ENCODE measurements at places on chromosomes 4 and X.

DNA sequence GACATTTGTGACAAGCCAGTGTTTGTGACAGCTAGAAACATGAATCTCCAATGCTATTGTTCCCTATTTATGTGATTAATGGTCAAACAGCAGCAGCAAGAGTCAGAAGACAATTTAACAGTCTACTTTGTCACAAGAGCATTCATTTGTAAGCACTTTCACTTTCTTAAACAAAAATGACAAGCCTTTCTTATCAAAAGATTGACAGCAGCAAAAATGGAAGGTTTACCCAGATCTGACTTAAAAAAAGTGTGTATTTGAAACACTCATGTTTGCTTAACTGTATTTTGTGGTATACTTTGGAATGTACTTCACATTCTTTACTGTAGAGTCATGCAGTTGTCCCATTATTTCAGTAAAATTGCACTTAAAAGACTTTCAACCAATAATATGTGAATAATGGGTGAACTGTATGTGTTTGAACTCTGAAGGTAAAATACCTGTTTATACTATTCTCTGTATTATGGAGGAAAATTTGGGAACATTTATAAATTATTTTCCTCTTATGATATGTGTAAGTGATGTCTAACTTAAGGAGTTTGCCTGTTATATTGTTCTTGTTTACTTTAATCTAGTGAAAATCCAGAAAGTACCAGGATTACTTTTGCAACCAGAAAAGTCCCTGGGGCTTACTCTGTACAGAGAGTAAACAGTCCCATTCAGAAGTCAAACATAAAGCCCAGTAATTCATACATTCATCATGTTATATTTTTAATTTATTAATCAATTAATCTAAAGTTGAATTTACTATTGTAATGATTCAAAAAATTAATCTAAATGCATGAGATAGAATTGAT, 314.9 kb upstream of the TRAM1L1 start:
- no peak for DNase-seq

GRCh38 chr4:144948009-144948408, 150.0 kb downstream of the ANAPC10 start:
- DNase-seq: no peak

- DNase-seq: no peak
These were observed 291.1 kb downstream of the KLHL4 start for GRCh38 chrX:87808576-87809243.

DNA sequence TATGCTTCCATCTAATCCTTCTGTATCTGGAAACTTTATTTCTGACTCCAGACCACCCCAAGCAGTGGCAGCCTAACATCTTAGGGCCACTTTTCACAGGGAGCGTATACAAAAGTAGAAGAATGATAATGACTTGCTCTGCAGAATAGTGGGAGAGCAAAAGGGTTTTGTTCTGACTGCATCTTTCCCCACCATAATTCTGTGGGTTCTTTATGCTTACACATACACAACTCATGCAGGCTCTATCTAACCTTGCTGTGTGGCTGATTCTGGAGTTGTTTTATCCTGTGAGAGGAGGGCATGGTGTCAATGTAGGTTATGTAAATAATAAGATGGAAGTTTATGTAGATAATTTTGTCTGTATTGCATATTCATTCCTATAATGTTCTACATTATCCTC, 42.4 kb upstream of the NDNF start:
- no peak for DNase-seq

DNA sequence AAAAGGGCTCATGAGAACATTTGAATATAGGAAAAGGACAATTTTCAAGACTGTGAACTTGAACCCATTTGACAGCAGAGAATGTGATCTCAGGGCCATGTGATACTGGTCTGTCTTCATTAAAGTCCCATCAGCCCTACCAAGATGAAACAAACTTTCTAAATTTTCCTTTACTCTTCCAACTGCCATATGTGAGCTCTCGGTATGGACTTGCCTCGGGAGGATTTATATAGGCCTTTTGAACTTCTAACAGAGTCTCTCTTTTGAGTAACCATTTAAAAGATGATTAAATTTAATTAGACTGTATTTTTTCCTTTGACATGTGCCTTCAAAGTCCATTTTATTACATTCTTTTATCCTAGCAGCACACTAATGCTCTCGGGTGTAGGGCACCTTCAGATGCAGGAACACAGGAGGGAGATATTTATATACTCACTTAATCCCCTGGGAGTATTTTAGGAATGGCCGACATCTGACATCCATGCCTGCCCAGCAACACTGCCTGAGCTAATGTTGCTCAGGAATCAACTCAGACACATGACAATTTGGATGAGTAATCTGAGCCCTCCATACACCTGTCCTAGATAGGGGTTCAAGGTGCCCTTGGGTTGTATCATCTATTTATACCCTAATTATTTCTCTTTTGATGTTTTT, 155.0 kb downstream of the SLC7A11 start:
- DNase-seq: no peak

All from CD4-positive, alpha-beta T cell (primary cell).